ENCODE measurements at places on chromosomes 4 and X.

DNA sequence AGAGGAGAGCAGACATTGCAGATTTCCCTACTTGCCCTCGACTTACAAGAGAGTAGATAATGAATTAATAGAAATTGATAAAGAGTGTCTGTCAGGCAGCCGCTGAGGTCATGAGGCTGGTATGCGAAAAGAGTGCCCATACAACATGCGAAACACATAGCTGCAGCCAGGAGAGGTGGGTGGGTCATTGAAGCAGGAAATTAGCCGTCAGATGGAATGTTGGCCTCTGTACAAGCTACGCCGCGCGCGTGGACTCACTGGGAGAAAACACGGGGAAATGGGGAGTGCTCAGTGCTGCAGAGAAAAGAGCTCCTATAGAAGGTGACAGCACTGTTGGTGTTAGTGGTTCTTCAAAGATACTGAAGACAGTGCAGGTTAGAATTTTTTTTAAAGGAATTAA lies 125.1 kb downstream of the RAPGEF2 start:
- no peak for DNase-seq

- DNase-seq = no peak
Observed at GRCh38 chr4:40363945-40364344, 28.8 kb downstream of the CHRNA9 start.

- DNase-seq = no peak
Observed at GRCh38 chr4:57426779-57427395, 316.7 kb upstream of the IGFBP7 start.

DNA sequence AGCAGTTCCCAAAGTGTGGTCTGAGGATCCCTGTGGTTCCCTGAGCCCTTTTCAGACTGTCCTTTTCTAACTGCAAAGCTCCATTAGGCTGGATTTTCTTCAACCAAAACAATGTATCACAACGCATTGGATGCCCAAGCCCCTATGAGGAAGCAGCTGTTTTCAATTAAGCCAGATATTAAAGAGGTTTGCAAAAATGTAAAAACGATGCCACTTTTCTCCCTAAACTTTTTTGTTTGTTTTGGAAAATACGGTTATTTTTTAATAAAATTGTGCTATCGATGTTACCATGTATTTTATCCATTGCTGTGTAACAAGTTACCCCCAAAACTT lies 170.4 kb upstream of the BCOR start:
- DNase-seq = no peak
